Putamen (tissue), 1 donor: ENCODE measurements at places on chromosomes 5 and 9.

GRCh38 chr9:9612755-9613154, 1000.0 kb downstream of the PTPRD start:
- no peak for DNase-seq

- no peak for DNase-seq
These were observed 5.9 kb upstream of the NREP start for GRCh38 chr5:111762895-111763294.

DNA sequence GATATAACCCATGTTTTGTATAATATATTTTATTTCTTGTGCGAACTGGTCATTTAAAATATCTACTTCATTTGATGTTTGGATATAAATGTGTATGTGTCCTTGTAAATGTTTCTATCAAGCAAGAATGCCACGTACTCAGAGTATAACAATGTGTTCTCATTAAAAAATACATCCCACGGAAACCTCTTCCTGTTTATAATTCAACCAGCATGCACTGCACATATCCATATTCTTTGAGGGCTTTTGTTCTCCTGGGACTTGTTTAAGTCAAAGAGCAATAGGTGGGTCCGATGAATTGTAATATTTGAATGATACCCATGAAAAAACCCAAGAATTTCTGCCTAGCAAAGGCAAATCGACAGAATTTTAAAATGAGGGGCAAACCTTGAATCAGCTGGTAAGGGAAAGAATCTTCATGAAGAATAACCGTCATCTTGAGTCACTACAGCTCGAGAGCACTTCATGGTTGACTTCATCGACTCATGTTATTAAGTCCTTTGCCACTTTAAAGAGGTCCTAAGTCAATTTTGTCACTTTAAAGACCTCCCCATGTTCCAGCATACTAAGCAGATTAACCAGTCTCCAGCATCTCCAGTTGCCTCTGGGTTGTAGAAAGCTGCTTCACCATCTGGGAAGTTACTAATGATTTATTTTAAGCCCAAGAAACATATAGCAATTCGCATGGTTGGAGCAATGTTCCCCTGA, 80.6 kb downstream of the NPR3 start:
- DNase-seq: no peak

GRCh38 chr5:93192087-93192486, 388.9 kb downstream of the NR2F1-AS1 start:
- no peak for DNase-seq

GRCh38 chr5:132657676-132658380, at the start of gene IL13:
TSS of gene IL13 (plus strand) at chr5:132658173. CDS start at chr5:132658187, 14 bp downstream.
- no peak for DNase-seq

GRCh38 chr9:123933440-123934212, 3.7 kb upstream of the DENND1A start:
- DNase-seq: no peak

DNA sequence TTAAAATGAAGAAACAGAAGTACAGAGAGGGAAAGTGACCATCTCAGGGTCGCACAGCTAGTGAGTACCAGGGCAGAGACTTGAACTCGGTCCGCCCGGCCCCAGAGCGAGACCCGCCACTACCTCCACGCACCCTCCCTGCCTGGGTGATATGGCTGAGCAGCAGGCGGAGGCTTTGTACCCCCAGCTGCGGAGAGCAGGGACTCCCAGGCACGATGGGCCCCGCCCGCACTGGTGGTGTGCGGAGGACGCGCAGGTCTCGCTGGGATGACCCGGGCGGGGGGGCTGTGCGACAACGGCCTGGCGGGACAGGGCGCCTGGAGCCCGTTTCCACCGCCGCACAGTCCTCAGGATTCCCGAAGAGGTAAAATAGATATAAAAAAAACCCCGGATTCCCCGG, 64.7 kb upstream of the LARP1 start:
- DNase-seq: no peak

GRCh38 chr5:82095536-82095935, 123.7 kb downstream of the ATG10 start:
- no peak for DNase-seq

GRCh38 chr9:124697326-124698200, 73.5 kb downstream of the NR6A1 start:
- DNase-seq: no peak

GRCh38 chr5:169067751-169068173, 233.2 kb downstream of the SLIT3 start:
- DNase-seq: no peak

- DNase-seq: no peak
These were observed 1.1 kb downstream of the SRD5A1 start for GRCh38 chr5:6634306-6634705.

GRCh38 chr5:132103332-132103951, 29.9 kb downstream of the CSF2 start:
- DNase-seq: no peak

GRCh38 chr5:56388229-56388985, 155.3 kb upstream of the ANKRD55 start:
- DNase-seq: no peak

- DNase-seq: no peak
These were observed 67.9 kb downstream of the NFIB start for GRCh38 chr9:14245901-14246525.

- DNase-seq: no peak
These were observed 111.6 kb downstream of the ARHGAP26 start for GRCh38 chr5:142881784-142882126.

GRCh38 chr9:87435189-87435880, 62.3 kb upstream of the DAPK1 start:
- DNase-seq: no peak

- DNase-seq: no peak
These were observed 133.0 kb downstream of the SMC2 start for GRCh38 chr9:104227108-104227507.

DNA sequence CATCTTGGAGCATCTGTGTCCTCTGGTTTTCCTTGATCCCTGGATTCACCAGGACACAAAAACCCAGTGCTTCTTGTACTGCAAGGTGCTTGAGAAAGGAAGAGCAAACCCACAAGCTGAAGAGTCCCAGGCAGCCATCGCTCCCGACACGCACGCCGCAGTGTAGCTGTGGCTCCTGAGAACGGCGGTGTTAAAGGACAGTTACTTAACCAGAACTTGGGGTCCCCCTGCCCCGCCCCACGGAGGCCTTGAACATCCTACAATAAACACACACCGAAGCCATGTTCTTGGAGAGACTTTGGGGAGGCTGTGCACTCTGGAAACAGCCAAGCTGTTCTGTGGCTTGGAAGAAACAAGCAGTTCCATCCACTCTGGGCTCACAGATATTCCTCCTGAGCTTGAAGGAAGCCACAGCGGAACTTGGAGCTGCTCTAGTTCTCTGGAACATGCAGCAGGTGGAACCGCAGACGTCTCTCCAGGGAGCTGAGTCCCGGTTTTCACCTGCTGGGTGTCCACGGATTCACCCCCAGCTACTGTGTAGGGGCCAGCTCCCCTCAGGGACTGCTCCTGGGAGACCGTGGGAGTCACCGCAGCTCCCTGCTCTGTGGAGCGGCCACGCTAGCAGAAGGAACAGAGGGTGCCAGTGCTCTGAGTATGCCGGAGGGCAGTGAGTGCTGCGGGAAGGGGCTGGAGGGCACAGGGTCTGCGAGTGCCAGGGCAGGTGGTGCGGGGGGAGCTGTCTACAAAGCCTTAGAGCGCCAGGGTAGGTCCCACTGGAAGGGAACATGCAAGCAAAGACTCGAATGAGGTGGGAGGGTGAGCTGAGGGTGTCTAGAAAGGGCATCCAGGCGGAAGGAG, 107.3 kb downstream of the ADAMTS2 start:
- DNase-seq: no peak

DNA sequence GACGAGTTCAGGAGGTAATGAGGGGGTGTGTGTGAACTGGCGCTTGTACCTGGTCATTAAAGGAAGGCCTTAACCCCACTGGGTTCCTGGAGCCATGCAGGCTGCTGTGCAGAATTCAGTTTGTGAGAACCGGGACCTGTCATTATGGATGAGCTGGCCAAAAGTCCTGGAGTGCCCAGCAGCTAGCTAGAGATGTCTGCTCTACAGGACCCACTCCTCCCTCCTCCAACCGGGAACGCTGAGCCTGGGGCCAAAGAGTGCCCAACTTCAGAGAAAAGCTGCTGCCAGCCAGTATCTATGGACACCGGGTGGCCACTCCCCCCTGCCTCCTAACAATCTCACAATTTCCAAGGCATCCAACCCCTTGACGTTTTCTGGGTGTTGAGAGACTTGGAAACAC, 1.2 kb downstream of the ENTREP1 start:
- no peak for DNase-seq

DNA sequence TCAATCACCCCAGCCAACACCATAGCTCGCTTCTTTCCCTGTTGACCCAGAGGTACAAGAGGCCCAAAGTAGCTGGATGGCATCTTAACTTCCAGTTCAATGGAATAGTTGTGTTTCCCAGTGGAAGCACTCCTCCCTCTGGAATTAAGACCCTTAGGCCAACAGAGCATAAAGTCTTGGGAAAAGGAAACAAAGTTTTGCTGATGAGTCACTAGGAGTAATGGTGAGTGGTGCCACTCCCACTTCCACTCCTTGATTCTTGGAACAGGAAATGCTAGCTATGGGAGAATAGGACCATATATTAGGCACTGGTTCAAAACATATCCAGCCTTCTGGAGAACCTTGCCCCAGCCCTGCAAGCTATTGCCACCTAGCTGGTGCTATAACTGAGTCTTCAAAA, 44.7 kb upstream of the LMX1B start:
- no peak for DNase-seq

- no peak for DNase-seq
These were observed 16.0 kb downstream of the LEAP2 start for GRCh38 chr5:132889501-132889900.

DNA sequence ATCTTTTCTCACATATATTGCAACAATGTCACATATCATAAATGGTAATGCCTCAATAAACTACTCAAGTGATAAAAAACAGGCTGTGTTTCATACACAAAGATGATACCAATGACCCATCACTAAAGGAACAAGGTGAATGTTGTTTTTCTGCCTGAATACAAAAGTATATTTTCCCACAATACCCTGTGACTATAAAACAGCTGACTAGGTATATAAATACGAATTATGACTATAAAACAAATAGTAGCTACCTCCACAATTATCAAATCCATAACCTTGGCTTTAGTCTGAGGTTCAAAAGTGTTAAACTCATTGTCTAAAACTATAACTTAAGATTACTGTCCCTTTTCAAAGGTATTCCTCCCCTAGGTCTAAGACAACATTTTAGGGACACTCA, 58.7 kb downstream of the MPDZ start:
- no peak for DNase-seq

DNA sequence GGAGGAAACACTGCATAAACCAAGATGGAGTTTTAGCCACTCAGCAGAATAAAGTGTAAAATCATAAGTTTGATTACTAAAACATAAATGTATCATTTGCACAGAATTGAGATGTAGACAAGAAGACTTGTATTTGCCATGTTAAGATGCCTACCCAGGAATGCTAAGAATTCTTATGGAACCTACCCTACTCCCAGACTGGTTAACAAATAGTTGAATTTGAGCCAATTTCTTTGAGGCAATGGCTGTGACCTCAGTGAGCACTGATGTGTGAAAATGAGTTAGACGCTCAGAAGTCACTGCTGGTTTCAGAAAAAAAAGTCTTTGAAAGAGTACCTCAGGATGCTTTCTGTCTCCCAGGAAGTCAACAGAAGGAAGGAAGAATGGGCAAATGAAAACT, 95.6 kb downstream of the ESM1 start:
- no peak for DNase-seq

- DNase-seq: no peak
These were observed 293.4 kb downstream of the YTHDC2 start for GRCh38 chr5:113806904-113807303.

DNA sequence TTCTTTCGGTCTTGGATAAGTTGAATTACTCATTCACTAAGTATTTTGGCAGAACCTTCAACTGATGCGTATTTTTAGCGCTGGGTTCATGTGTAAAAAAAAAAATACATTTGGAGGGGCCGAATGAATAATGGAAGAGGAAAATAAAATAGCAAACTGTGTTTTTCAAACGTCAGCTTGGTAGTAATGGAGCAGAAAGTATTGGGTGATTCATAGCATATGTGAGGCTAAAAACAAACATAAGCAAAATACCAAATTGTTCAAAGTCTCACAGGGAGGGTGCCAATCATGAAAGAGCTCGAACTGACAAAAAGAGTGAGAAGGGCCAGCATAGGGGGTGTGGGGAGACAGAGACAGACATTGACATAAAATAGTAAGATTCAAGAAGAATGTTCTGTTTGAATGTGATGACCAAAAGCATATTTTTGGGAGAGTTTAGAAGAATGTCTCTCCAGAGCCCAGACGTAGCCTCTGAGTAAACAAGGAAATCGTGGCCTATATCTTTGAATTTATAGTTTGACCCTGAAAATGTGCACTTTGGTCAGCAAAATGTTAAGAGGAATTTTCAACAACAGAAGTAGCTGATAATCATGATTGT, 174.9 kb upstream of the HMHB1 start:
- DNase-seq: no peak

DNA sequence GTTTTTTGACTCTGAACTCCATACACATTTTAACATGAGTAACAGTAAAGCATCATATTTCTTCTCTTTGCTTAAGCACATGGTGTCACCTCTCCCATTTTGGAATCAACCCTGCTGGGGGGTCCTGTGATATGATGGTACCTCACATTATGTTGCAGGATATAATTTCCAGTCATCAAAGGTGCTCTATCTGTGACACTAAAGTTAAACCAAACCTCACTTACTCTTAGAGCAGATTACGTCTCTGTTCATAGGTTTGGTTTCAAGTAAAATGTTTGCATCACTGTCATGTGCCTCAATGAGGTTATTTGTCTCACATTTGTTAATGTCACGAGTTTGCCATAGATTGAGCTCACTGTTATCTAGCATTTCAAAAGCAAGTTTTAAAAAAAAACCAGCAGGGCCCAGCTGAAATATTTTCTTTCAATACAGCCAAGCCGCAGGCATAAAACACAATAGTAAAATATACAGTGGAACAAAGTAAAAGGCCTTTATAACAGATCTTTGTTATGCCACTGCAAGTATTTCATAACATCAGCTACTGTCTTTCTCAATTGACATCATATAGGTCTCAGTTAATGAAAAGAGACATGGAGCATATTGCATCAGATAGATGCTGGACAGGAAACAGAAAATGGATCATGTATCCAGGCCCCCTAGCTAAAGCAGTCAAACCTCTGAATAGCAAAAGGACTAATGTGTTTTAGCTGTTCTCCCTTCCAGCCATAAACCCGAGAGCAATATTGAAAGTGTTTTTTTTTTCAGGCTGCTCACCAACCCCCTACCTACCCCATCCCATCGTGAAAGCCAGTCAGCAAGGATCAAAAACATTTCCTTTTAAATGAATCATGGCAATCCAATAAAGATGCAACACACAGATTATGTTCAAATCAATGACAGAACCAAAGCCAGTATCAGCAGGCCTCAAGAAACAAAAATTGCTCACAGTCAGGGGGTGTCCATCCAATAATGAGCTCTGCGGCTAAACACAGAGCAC, 182.1 kb upstream of the ITGA1 start:
- no peak for DNase-seq
